Prostate gland (tissue), 2 donors: ENCODE measurements at places on chromosomes 1 and 21. TPM values are rescaled to one million over a fixed set of nuclear protein-coding genes. Genes with fewer than 3 reads are reported as not detected.
A peak's percentile ranks its signal among the peaks of the same experiment; 100 is the strongest.

- H3K4me3 ChIP-seq = no peak overlapping the region
- peak; percentile 81 for DNase-seq
- peaks cover 16% of the 10 kb centered on the region for H3K4me1 ChIP-seq
- H3K27ac ChIP-seq = peak overlapping the region; percentile 85
These were observed 43.6 kb downstream of the PBX1 start for GRCh38 chr1:164602480-164603093.

GRCh38 chr1:203692565-203693470 is 66.2 kb downstream of the ATP2B4 start:
- H3K4me3 ChIP-seq = no peak overlapping the region
- H3K36me3 ChIP-seq = no peaks in the 10 kb centered on the region
- DNase-seq = peak; percentile 8
- H3K27me3 ChIP-seq = no peaks in the 10 kb centered on the region
- H3K27ac ChIP-seq = peak overlapping the region; percentile 55

GRCh38 chr1:34844252-34844634 is 15.3 kb downstream of the SMIM12 start:
- H3K27me3 ChIP-seq = peaks cover 2% of the 10 kb centered on the region
- no peak overlapping the region for H3K4me3 ChIP-seq
- H3K36me3 ChIP-seq = no peaks in the 10 kb centered on the region
- no peak overlapping the region for H3K27ac ChIP-seq
- H3K4me1 ChIP-seq = no peaks in the 10 kb centered on the region
- no peak for DNase-seq

DNA sequence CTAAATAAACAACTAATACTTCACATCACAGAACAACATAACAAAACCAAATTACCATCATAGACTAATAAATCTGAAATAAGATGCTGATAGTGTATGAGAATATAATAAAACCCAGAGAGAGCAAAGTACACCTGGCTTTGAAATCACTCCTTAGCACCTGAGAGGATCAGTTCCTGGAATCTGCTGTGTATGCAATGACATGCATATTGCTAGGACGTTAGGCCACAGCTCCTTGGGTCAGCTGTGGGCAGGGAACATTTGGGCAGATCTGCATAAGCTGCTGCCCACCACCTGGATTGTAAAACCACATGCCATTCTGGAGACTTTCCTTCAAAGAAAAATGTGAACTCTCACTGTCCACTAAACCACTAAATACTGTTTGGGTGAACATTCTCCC is 81.1 kb downstream of the NR5A2 start:
- H3K4me1 ChIP-seq = no peaks in the 10 kb centered on the region
- H3K4me3 ChIP-seq = no peak overlapping the region
- H3K27ac ChIP-seq = no peak overlapping the region
- DNase-seq = no peak

GRCh38 chr1:171784784-171785183 is 3.3 kb downstream of the METTL13 start:
- no peaks in the 10 kb centered on the region for H3K36me3 ChIP-seq
- no peak for DNase-seq
- H3K4me1 ChIP-seq = peaks cover 14% of the 10 kb centered on the region
- no peak overlapping the region for H3K27ac ChIP-seq
- no peak overlapping the region for H3K4me3 ChIP-seq

PCAT6 gene
- total RNA-seq = 6.2 TPM

DNA sequence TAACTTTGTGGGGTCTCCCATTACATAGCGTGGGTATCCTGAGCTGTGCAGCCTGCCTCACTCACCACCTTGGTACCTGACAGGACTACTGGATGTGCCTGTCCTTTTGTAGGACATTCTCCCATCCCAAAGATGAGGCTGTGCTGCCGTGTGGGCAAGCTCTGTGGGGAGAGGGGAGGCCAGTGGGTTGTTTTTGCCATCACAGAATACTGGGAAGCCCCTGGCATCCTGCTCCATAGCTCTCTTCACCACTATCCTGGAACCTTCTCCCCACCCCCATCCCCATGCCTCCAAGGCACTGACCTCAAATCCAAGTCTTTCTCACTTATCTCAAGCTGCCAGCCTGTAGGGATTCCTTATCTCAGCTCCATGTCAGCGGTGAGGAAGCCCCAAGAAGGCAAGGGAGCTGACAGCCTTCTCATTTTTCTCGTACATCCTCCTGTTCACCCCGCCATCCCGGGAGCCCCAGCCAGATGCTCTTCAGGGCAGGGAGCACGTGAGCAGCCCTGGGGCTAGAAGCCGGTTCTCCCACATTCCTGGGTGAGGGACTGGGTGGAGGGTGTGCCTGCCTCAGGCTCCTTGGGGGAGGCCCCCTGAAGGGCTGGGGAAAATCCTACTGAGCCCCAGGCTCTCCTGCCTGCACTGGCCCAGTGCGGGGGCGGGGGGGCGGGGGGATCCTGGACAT is 2.4 kb upstream of the ELF3 start:
- peaks cover 9% of the 10 kb centered on the region for H3K36me3 ChIP-seq
- peak overlapping the region; percentile 5 for H3K4me3 ChIP-seq
- H3K27me3 ChIP-seq = no peaks in the 10 kb centered on the region

DNA sequence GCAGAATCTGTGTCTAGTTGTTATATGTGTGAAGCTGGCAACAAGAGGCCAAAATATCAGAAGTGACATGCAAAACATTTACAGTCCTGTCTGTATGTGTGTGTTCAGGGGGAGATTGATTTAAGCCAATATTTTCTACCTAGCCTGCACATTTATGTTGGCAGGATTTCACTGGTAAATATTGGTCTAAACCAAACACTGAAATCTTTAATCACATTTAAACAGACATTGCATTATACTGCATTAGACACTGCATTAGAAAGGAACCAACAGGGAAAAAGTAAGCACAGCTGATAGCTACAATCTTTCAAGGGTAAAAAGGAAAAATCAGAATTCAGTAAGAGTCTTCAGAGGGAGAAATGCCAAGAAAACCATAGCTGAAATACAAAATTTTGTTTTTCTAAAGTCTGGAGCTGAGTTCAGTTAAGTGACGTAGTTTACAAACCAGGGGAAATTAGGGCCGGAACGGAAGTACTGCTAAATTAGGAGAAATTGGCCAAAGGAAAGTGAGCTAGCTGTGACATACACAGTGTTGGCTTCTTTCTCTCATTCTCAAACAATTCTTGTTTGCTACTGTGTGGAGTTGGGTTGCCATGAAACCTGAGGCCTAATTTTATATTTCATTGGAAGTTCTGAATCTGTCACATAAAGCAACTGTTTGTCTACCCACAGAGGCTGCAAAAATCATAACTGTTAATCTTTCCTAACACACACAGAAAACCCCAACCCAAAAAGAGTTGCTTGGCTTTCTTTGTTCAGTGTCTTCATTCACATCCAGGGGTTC is 217.3 kb upstream of the SGIP1 start:
- no peaks in the 10 kb centered on the region for H3K27me3 ChIP-seq
- peak overlapping the region; percentile 69 for H3K27ac ChIP-seq
- no peak overlapping the region for H3K4me3 ChIP-seq
- no peaks in the 10 kb centered on the region for H3K36me3 ChIP-seq

IKBKE gene
- total RNA-seq = 3.6 TPM

DNA sequence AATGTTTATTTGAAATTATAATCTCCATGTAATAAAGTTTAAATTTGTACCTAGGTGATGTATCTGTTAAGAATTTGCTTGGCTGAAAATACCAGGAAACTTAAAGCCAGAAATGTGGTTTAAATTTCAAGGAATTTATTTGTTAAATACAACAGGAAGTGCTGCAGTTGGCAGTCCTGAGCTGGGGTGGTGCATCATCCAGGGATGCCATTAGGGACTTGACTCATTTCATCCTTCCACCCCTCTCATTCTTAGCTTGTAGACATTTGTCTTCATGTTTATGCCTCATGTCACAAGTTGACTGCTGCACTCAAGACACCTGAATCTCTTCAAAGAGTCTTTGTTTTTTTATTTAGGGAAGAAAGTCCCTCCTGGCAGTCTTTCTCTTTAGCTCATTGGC is 175.9 kb downstream of the LHX8 start:
- H3K4me1 ChIP-seq = no peaks in the 10 kb centered on the region
- H3K27me3 ChIP-seq = no peaks in the 10 kb centered on the region
- no peak overlapping the region for H3K4me3 ChIP-seq

CD1E gene
- total RNA-seq = 1.2 TPM

SMIM1 gene
- 17.7 TPM for total RNA-seq

DNA sequence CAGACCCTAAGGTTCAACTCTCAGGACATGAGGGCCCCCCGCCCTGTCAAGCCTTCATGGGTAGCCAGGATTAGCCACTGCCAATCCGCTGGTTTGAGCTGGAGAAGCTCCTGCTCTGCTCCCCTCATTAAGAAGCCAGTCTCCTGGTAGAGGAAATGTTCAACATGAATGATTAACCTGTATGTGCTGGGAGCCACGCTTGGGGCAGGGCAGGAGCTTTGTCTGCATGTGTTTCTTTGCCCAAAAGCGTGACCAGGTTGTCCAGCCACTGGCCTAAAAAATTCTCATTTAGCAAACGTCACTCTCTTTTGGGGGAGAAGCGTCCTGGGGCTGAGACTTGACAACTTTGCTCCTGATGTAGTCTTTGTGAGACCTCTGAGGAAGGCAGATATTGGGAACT is 96.5 kb downstream of the RRAGC start:
- H3K36me3 ChIP-seq = no peaks in the 10 kb centered on the region
- H3K27me3 ChIP-seq = peaks cover 2% of the 10 kb centered on the region
- no peaks in the 10 kb centered on the region for H3K4me1 ChIP-seq

DNA sequence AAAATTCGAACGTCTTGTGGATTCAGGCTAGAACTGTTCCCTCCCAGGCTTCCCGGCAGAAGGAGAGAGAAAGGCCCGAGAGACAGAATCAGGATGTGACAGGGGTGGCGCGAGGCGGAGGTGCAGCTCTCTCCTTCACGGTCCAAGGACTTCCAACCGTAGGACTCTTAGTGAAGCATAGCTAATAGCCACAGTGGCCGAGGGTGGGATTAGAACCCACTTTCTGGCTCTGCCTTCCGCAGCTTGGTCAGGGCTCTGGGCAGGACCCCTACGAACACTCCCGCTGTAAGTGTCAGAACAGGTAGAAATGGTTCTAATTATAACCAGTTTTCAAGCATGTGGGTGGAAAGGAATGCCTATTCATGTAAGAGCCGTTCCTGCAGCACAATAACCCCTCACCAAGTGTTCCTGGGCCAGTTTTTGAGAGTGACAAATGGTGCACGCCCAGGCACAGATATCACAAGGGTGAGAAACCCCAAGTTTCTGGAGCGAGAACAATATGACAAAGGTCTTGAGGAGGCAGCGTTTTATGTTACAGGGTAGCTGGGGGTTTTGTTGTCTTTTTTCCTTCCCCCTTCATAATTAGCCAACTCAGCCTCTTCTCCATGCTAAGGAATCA is 86.4 kb downstream of the SYF2 start:
- H3K27ac ChIP-seq = no peak overlapping the region
- no peak for DNase-seq
- no peak overlapping the region for H3K4me3 ChIP-seq
- peaks cover 2% of the 10 kb centered on the region for H3K27me3 ChIP-seq

GRCh38 chr1:34762474-34763141 is 3.1 kb downstream of the GJB4 start:
- no peak overlapping the region for H3K4me3 ChIP-seq
- no peaks in the 10 kb centered on the region for H3K4me1 ChIP-seq
- H3K27me3 ChIP-seq = no peaks in the 10 kb centered on the region
- no peak for DNase-seq

DNA sequence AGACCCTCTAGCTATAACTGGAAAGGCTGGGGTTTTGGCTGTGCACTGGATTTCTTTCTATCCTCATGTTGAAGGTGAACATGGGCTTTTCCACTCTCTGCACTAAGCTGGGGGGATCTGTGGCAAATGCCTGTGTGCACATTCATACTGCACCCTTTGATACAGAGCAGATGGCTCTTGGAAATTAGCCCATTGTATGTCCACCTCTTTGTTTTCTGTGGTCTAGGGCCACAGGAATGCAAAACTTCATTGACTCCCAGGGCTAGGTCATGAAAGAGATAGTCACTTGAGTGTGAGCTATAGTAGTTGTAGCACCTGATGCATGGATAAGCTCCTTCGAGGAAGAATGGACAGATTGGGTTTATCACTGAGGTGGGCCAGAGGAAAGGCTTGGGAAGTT is 5.7 kb upstream of the OR14A16 start:
- H3K4me3 ChIP-seq = no peak overlapping the region
- H3K4me1 ChIP-seq = no peaks in the 10 kb centered on the region
- H3K27ac ChIP-seq = no peak overlapping the region
- no peak for DNase-seq

DNA sequence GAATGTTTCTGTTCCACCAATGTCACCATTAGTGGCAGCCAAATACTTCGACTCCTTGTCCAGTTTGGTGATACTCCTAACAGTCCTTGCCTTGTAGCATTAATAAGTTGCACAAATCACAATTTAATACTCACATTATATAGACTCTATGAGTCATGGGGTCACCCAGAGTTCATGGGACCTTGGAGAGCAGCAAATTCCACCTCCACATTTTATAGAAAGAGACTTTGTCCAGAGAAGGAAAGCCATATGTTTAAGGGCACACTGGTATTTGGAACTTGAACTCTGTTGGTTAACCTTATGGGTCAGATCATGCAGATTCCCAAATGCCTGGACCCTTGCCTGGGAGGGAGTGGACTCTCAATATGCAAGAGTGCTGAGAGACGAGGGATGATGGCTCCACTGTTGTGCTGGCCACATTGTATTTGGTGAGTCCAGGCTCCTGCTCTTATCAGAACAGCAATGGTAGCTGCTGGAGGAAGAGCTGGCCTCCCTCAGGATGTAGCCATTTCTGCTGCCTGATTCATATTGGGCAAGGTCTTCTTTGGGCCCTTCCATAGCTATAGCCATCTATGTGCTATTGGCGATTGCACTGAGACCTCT is 30.6 kb downstream of the DNAJC6 start:
- no peaks in the 10 kb centered on the region for H3K27me3 ChIP-seq
- no peak for DNase-seq
- H3K4me1 ChIP-seq = no peaks in the 10 kb centered on the region
- H3K4me3 ChIP-seq = no peak overlapping the region
- H3K36me3 ChIP-seq = no peaks in the 10 kb centered on the region
- no peak overlapping the region for H3K27ac ChIP-seq

DNA sequence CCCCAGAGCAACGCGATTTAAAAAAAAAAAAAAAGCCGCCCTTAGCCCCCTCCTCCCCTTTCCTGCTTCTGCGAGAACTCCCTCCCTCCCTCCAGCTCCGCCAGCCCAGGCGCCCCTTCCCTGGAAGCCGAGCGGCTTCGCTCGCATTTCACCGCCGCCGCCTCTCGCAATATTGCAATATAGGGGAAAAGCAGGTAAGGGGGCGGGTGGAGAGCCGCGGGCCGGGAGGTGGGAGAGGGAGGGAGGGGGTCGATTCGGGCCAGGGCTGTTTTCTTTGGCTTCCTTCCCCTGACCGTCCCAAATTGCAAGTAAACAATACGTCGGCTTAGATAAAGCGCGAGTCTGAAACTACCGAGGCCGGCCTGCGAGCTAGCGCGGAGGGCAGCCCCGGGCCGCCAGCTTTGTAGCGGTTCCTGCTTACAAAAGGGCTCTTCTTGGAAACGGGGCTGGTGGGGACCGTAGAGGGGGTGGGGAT is 408 bp downstream of the LMO4 start:
- peak overlapping the region; percentile 95 for H3K27ac ChIP-seq
- peak; percentile 43 for DNase-seq
- no peaks in the 10 kb centered on the region for H3K36me3 ChIP-seq
- no peaks in the 10 kb centered on the region for H3K4me1 ChIP-seq
- H3K4me3 ChIP-seq = peak overlapping the region; percentile 70

CENPF gene
- 10.9 TPM for total RNA-seq
